ENCODE measurements at places on chromosomes 11 and 22.

GRCh38 chr11:69218271-69218682 lies 62.5 kb downstream of the SMIM38 start:
- no peak for DNase-seq

GRCh38 chr22:36311386-36312085 lies 58.6 kb downstream of the APOL1 start:
- DNase-seq, result no peak

DNA sequence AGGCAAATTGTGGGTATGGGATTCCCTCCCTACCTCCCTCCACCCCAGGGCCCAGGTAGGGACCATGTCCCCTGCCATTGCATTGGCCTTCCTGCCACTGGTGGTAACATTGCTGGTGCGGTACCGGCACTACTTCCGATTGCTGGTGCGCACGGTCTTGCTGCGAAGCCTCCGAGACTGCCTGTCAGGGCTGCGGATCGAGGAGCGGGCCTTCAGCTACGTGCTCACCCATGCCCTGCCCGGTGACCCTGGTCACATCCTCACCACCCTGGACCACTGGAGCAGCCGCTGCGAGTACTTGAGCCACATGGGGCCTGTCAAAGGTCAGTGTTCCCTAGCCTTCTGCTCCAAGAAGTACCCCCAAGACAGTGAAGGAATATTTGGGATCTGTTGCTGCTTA lies at the start of gene TOMT:
Gene TOMT (plus strand): TSS at position 37 of the 400 bp plus-strand sequence. CDS start 28 bp downstream, at position 65.
- no peak for DNase-seq

- no peak for DNase-seq
Measured at GRCh38 chr11:77475206-77475605, 1.3 kb upstream of the PAK1 start.

DNA sequence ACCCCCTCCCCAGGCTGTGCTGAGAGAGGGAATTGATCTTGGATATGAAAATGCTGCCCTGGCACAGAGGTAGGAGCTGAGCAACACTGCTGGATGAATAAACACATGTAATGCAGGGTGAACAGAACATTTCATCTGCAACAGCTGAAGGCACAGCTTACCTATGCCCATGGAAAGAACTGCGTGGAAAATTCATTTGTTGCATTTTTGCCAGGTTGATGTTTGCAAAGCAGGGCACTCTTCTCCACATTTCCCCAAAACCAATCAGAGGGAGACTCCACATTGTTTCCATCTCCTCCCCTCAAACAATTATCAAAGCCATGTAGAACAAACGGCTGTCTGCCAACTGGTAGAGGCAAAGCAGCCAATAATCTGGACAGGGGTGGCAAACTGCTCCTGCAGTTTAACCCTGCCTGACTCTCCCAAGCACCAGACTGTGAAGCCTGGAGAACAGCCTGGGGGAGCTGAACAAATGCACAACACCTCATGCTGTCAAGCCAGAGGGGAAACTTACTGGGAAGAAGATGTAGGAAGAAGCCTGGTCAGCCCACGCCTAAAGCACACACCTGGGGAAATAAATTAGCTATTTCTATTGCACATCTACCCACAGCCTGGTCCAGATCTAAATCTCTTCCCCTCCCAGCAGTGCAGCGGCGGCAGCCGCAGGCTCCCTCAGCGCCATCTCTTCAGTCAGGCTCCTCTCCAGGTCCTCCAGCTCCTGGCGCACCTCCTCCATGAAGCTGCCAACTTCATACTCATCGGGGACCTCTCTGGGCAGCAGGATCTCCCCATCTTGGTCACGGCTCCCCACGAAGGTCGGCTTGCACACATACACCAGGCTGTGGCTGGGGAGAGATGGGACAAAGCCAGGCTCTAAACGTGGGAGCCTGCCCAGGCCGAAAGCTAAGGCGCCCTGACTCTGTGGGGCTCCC lies 44.3 kb downstream of the DKK3 start:
- DNase-seq, result no peak

- no peak for DNase-seq
Measured at GRCh38 chr11:65556470-65557279, 1.5 kb downstream of the LTBP3 start.

DNA sequence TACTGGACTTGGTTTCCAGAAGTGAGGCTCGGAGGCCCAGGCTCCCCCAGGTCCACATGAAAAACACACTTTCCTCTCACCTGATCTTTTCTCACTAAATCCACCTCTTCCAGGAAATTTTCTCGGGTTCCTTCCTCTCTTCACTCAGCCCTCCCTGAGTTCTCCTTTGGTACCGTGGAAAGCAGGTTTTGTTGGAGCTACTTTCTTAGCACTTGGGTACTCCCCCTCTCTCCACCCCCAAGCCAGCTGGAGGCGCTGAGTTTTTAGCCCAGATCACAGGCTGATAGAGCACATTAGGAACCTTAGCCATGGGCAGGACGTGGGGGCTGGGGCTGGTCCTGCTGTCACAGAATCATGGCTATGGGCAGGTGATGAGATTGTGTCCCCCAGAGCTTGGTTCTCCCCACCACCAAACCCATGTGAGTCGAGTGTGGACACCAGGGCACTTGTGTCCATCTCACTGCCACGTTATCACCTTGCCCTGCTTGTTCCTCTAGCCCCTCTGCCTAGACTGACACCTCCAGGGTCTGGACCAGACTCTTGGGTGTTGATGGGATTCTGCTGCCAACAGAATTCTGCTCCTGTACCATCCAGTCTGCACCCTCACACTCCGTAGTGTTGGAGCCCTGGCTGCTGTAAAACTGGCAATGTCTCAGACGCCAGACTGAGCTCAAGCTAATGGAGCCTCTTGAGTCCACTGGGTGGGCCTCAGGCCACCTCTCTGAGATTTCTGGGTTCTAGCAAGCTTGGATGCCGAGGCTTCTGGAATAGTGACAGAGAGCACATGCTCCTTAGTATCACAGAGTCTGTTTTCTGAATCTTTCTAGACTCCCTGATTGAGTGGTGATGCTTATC lies 74.9 kb upstream of the NARS2 start:
- no peak for DNase-seq

GRCh38 chr22:26168939-26169314 lies 335 bp upstream of the SEZ6L start:
- no peak for DNase-seq

DNA sequence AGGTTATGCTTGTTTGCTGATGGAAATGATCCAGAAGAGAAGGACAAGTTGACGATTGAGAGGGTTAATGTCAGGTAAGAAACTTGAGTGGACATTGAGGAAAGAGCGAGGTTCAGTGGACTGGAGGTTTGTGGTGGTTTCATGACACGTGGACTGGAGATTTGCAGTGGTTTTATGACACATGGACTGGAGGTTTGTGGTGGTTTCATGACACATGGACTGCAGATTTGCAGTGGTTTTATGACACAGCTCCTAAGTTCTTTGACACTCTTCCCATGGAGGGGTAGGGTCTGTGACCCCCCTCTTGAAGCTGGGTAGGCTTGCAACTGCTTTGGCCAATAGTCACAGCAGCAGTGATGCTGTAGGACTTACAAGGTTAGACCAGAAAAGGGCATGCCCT lies 5.4 kb upstream of the MAPK8IP2 start:
- no peak for DNase-seq

GRCh38 chr11:114847306-114847975 lies 169.1 kb downstream of the NXPE2 start:
- no peak for DNase-seq

- DNase-seq, result no peak
Measured at GRCh38 chr11:69928121-69928520, 108.9 kb upstream of the FGF3 start.

GRCh38 chr11:119389611-119390254 lies 8.2 kb upstream of the USP2 start:
- DNase-seq, result no peak

- no peak for DNase-seq
Measured at GRCh38 chr11:122711362-122711761, 55.8 kb downstream of the UBASH3B start.

- DNase-seq, result no peak
Measured at GRCh38 chr11:102576350-102576749, 45.8 kb upstream of the MMP7 start.

- no peak for DNase-seq
Measured at GRCh38 chr11:31655483-31655882, 145.9 kb downstream of the ELP4 start.

DNA sequence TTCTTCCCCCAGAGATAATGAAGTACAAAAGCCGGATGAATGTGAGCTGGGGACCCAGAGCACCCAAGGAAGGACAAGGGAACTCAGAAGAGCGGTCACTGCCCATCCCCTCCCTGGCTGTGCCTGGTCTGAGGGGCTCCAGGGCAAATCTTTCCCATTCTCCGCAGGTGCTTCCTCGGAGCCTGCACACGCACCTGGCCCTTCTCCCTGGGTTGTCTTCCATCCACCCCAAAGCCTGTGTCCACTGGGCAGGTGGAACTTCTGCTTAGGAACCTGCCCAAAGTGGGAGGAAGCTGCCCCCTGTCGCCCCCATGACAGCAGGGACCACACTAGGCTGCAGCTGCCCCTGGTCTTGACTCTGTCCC lies 121.0 kb upstream of the FGF3 start:
- DNase-seq, result no peak

DNA sequence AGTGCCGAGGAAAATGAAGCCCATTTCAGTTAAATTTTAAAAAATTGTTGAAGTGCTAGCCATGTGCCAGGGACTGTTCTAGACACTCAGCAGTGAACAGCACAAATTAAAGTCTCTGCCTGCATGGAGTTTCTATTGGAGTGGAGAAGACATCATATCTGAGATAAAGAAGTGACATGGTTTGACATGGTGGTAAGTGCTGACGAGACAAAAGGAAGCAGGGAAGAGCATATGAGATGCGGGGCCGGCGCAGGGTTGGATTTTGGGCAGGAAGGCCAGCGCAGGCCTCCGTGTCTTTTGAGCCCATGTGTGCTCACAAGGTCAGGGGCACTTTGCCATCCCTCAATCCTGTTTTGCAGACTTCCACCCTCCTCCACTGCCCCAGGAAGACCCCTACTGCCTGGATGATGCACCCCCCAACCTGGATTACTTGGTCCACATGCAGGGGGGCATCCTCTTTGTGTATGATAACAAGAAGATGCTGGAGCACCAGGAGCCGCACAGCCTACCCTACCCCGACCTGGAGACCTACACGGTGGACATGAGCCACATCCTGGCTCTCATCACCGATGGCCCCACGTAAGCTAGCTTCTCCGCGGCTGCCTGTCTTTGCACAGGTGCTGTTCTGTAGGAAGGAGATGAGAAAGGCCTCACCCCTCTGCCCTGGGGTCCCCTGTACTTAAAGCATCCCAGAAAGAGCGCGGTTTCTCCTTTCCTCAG lies 29.6 kb downstream of the AMPD3 start:
- no peak for DNase-seq

DNA sequence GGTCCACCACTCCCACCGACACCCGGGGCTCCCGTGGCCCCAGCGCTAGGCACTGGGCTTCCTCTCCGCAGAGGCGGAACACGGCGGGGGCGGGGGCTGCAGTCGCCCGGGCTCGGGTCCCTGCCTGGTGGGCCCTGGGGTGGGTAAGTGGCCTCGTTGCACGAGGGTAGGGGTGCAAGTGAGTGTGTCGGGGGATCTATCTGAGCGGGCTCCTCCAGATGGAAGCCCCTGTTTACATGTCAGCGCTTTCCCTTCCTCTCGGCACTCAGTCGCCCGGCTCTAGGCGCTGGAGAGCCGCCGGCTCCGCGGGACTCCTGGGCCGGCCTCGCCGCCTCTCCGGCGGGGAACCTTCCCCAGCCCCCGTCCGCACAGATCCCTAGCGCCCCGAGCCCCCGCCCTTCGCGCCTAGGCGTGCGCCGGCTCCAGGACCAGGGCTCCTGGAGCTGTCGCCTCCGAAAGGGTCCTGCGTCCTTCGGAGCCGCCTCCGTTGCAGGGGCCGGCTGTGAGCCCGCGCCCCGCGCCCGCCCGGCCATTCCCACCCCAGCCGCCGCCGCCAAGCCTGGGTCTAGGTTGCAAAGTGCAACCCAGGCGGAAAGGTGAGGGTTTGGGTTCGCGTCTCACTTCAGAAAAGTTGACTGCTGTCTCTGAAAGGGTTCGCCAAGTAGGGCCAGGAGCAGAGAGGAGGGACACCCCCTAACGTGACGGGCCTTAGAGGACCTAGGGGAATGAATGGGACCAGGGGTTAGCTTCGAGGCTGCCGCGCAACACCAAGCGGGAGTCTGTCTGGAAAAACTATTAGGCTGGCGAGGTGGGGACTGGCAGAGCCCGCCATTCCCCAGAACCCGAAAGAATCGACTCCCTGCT lies 978 bp downstream of the FLI1 start:
- no peak for DNase-seq

DNA sequence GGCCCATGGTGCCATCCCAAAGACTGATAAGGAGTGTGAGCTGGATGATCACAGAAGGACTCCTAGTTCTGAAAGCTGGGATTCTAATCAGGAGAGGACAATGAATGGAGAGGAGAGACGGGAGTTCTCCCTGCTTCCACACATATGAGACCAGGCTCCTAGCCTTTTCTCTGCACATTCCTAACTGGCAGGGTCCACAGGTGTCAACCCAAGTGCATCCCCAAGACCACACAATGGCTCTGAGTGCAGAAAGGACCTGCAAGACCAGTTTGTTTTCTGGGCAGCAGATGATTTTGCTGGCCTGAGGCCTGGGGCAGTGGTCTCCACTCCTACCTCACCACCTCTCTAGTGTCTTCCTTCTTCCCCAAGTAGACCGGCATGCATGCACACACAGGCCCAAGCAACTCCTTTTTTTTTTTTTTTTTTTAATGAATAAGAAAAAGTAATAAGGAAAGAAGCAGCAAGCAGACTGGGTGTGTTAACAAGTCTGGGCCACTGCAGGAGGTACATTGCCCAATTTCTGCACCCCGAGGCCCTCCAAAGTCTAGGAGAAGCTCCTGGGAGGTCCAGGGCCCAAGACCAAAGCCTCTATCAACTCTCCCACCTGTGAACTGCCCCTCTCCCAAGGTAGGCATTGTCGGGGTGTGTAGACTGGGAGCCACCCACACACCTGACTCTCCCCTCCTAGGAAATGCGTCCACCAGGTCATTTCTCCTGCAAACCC lies 1.2 kb upstream of the TSKU start:
- no peak for DNase-seq

DNA sequence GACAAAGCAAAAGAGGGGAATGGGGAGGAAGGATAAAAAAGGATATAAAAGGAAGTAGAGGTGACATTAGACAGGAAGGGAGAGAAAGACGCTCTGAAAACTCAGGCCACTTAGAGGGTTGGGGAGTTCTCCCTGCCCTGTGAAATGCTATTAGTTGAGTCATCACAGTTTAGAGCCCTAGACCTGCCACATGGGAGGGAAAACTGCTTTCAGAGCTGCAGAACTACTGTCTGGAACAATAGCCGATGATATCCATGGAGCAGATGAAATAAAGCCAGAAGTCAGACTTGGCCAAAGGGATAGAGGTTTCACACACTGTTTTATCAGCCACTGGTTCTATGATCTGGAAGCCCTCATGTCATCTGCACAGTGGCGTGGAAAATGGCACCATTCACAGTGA lies 157.9 kb downstream of the NCAM1 start:
- no peak for DNase-seq

- DNase-seq, result no peak
Measured at GRCh38 chr11:23100726-23101125, 240.5 kb upstream of the CCDC179 start.

DNA sequence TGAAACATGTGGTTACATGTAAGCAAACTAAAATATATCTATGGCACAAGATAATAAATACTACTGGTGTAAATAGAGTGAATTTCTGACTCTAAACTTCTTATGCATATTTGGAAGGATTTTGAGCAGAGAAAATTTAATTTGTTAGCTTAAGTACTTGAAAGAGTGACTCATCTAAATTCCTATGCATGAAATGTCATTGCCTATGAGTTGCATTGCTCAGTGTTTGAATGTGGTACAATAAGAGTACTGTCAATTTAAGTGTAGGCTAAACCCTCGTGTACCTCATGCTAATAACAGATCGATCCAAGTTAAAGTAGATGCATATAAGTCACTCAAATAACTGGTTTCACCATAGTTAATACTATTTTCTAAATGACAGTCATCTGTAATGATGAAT lies 5.3 kb upstream of the CARD18 start:
- no peak for DNase-seq
